Activated T-helper 1 cell treated with Interleukin-2 at 50 U/mL for 16 hours (primary cell): ENCODE measurements at places on chromosomes 2 and 18.

GRCh38 chr2:71554706-71555056 is 101.3 kb downstream of the DYSF start:
- no peak for DNase-seq

- DNase-seq, result no peak
Measured at GRCh38 chr2:51247252-51247805, 215.4 kb upstream of the NRXN1 start.

DNA sequence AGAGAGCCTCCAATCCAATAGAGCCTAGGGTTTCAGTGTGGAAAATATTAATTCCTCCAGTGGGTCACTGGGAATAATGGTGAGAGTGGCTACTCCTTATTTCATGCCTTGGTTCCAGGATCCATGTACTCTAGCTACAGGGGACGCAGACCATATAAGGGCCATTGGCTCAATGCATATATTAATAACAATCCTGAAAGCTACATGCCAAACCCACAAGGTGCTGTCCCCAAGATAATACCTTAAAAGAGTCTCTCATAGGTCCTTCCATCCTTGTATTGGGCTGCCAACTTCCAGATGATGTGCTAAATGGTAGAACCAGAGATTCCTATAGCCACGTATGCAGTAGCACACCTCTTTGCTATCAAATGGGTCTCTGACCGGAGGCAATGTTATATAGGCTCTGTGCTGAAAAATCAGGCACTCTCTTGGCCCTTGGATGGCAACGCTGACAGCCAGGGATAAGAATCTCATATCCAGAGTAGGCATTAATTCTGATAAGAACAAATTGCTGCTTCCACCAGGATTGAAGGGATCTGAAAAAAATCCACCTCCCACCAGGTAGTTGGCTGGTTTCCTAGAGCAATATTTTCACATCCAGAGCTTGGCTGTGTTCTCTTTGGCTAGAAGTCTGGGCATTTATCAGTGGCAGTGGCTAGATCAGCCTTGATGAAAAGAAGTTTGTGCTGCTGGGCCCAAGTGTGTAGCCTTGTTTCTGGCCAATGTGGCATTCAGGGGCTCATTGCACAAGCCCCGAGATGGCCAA is 218.1 kb upstream of the MGAT5 start:
- no peak for DNase-seq

DNA sequence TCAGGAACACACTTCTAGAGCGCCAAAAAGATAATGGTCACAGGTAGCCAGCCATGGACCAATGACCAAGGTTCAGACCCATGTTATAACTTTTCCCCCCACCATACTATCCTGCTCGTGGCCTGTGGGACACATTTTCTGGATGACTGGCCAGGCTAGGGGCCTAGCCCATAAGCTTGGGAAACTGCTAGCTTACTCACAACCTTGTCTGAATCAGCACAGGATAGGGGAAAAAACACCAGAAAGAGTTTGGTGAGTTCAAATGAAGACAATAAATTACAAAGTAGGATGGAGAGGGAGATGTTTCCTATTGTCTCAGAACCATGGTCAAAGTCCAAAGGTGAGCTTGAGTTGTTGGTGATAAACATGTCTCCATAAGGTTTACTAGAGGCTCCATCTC is 156.3 kb upstream of the CCDC68 start:
- no peak for DNase-seq

DNA sequence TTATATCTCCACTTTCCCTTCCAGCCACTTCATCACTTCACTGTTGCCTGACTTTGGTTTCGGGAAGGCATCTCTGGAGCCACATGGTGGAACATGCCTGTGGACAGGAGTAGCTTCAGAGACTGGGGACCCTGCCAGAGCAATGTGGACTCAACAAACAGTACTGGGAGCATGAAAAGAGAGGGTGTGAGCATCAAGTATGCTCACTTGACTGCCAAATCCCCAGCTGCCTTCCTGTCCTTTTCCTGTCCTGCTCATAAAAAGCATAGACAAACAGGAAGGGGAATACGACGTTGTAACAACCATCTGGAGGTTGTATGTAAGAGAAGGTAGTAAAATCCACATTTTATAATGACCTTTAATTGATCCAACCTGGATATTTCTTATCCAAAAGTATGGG is 61.3 kb upstream of the CSRNP3 start:
- no peak for DNase-seq

DNA sequence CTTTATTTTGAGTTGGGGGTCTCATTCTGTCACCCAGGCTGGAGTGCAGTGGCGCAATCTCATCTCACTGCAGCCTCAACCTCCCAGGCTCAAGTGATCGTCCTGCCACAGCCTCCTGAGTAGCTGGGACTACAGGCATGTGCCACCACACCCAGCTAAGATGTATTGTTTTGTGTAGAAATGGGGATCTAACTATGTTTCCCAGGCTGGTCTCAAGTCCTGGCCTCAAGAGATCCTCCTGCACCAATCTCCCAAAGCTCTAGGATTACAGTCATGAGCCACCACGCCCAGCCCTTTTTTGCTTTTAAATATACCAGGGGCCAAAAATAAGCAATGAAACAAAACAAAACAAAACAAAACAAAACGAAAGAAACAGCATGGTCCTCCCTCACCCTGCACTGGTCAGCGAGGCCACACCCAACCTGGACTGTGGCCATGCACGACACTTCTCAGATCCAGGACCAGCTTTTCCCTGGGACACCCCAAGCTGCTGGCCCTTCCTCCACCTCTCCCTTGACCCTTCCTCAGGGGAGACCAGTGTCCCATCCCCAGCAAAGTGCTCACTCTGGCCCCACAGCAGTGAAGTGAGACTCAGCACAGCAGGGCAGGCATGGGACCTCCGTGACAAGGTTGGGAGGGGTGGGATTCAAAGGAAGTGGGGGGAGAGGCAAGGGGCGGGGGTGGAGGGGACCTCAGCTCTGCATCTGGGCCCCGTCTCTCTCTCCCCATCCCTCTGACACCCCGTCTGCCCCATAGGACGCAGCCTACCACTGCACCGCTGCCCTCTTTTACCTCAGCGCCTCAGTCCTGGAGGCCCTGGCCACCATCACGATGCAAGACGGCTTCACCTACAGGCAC is 23.5 kb downstream of the MAL start:
- no peak for DNase-seq

- DNase-seq, result no peak
Measured at GRCh38 chr18:36688020-36688965, 140.5 kb downstream of the TPGS2 start.

DNA sequence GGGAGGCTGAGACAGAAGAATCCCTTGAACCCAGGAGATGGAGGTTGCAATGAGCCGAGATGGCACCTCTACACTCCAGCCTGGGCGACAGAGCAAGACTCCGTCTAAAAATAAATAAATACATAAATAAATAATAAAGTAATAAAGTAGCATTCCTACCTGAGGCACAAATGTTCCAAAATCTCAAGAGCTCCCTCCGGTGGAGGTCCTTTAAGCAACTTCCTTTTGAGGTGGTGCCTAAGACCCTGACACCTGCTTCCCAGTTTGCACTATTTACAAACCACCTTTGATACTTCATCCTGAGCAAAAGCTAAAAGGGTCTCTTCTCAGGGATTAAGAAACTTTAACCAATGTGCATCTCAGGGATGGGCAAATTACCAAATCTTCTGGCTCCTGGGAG is 505.1 kb downstream of the CNTNAP5 start:
- DNase-seq, result no peak

DNA sequence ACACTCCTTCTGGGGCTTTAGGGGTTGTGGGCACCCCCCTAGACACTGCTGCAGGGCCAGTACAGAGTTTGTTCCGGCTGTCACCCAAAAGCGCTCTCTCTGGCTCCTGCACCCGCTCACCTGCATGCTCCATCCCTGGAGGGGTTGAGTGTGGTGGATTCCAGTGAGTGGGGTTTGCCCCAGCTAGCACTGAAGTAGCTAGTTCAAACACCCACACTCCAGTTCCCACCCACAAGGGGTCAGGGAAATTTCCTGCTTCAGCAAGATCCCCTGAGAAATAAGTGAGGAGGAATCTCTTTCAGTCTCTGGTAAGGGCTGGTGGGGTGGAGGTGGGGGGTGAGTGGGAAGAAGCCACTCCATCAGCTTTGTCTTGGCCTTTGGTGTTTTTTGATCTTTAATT is 73.6 kb downstream of the TMEM17 start:
- DNase-seq, result no peak

DNA sequence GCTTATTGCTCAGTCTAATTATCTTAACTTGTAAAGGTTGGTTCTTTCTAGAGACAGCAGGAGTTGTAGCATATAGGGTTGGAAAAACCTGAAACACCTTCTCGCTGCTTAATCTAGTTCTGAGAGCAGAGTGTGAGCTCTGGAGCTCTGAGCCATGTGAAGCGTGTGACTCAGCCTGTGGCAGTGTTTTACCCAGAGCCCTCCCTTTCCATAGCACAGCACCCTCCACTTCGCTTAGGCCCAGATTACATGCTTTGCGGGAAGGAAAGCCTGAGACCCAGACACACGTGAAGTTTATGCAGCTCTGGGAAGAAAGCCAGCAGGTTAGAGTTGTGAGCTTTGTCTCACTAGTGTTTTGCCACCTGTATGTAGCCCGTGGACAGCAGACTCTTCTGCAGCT is 74.5 kb downstream of the INPP4A start:
- DNase-seq, result no peak

- DNase-seq, result no peak
Measured at GRCh38 chr2:145845207-145845894, 1325.4 kb upstream of the ZEB2 start.

GRCh38 chr2:193774166-193774565 is 1579.4 kb upstream of the TMEFF2 start:
- DNase-seq, result no peak

DNA sequence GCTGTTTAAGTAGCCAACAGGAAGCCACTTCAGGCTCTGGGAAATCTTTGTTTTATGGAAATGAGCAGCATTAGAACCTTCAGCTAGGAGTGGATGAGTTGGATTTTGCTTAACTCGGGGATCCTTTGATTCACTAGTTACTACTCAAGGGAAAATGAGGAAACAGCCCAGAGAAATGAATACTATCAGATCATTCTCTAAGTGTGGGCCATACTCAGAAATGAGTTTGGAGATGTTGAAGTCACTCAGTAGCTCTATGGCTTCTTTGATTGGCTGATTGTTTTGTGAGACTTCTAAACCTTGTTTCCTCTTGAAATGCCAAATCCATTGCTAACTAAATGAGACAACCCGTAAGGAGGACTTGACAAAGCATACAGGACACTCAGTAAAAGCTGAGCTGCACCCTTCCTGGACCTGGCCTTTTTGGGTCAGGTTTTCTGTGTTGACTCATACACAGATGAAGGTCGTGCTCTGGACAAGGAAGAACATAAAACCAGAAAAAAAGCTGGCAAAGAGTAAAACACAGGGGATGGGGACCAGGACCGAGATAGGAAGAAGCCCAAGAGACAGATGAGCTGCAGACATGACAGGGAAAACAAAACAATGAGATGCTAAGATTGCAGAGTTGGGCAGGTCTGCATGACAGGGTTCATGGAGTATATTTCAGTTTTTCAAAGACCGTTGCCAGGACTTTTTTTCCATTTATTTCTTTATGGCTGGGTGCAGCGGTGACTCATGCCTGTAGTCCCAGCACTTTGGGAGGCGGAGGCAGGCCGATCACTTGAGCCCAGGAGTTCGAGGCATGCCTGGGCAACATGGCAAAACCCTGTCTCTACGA is 41.6 kb downstream of the INO80C start:
- no peak for DNase-seq

- no peak for DNase-seq
Measured at GRCh38 chr2:173064151-173064805, 11.4 kb upstream of the MAP3K20 start.

DNA sequence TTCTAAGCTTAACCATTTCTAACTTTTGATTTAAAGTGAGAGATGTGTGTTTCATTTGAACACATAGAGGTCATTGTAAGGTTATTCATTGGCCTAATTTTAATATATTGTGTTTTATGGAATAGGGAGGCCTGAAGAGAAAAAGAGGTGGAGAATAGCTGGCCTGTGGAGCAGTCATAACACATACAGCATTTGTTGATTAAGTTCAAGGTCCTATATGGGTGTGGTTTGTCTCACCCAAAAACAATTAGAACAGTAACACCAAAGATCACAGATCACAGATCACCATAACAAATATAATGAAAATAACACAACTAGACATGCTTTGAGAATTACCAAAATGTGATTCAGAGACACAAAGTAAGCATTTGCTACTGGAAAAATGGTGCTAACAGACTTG is 252.4 kb upstream of the SPOPL start:
- no peak for DNase-seq

DNA sequence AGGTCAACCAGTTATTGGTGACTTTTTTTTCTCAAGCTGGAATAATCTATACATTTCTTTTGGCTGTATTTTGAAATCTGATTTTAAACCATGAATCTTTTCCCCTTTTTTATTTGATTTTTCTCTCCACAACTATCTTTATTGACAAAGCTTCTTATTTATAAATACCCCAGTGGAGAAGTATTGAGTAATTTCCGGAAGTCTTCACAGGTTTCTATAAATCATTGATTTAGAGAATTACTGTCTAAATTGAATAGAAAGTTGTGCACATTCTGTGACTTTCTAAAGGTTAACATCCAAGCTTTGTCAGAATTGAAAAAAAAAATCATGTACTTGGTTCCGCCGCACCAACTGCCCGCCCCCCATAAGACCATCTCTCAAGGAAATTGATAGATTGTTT is 39.8 kb downstream of the XRCC5 start:
- DNase-seq, result no peak

GRCh38 chr2:183605440-183605839 is 481.2 kb downstream of the NUP35 start:
- DNase-seq, result no peak
